ENCODE measurements at places on chromosomes 6 and 20.

- DNase-seq, result no peak
These were observed 1.7 kb upstream of the DSTN start for GRCh38 chr20:17568045-17568788.

DNA sequence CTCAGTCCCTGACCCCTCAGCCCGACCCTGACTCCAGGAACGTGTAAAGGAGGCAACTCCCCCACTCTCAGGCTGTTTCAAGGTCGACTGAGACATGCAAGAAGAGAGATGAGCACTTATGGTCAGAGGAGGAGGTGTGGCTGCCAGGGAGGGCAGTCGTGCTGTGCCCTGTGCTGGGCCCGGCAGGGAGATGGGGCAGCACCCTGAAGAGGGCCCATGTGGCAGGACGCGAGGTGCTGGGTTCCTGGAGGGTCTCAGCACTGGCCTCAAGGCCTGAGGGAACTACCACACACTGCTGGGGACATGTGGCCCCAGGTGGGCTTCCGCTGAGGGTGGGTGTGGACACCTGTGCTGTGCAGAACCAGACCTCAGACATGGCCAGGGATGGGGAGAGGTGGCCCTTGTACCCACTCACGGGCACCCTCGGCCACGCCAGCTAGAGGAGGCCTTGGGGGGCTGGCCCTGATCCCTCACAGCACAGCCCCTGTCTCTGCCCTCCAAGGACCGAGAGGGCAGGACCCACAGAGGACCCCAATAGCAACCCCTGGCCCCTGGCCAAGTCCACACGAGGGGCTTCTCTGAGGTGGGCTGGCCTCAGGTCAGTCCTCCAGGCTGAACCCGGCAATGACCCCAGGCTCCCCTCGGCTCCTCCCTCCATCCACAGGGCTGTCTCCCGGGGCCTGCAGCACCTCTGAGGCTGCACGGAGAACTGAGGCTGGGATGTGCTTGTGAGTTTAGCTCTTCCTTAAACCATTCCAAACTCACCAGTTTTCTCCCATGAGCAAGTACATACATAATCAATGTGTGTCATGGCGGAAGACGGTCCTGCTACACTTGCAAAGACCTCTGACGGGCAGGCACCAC, 8.7 kb downstream of the SLC2A4RG start:
- DNase-seq, result no peak

- no peak for DNase-seq
These were observed 1.1 kb downstream of the HACE1 start for GRCh38 chr6:104858642-104859041.

DNA sequence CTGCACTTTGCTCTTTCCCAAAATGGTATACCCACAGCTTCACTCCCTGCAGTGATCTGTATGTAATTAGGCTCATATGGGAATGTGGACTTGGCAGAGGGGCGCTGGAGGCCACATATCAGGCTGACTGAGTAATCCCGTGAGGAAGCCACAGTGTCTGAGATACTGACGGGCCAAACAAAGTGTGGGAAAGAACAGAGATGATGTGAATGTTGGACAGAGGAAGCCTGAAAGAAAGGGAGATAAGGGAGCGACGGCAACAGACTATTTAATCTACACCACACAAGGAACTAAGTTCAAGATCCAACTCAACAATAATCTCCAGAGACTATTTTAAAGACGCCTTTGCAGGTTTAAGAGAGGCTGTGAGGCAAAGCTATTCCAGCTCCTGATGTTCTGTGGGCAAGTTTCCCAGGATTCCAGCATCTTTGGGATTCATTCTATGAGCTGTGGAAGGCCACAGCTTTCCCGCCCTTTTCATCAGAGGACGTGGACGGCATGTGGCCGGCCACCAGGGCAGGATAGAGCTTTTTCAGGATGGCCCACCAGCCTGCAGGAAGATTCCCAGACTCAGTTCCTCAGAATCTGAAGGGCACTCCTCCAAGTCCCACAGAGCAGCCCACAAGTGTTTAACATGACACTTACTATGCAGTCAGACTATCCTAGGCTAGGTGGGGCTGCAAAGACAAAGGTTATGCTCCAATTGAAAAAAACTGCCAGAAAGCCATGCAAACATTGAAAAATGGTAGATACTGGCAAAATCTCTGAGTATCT, 237.5 kb downstream of the ATXN1 start:
- no peak for DNase-seq

DNA sequence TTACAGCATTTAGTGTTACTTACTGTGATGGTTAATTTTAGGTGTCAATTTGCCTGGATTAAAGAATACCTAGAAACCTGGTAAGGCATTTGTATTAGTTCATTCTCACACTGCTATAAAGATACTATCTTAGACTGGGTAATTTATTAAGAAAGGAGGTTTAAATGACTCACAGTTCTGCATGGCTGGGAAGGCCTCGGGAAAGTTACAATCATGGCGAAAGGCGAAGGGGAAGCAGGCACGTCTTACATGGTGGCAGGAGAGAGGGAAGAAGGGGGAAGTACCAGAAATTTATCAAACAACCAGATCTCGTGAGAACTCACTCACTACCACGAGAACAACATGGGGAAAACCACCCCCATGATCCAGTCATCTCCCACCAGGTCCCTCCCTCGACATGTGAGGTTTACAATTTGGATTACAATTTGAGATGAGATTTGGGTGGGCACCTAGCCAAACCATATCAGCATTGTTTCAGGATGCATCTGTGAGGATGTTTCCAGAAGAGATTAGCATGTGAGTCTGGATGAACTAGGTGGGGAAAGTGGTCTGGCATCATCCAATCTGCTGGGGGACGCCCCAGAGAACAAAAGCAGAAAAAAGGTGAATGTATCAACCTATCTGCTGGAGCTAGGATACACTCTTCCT, 76.8 kb downstream of the MKKS start:
- DNase-seq, result no peak

- no peak for DNase-seq
These were observed 76.3 kb downstream of the MTFR2 start for GRCh38 chr6:136173519-136174507.

GRCh38 chr6:139540276-139540675, 165.8 kb upstream of the CITED2 start:
- DNase-seq, result no peak

DNA sequence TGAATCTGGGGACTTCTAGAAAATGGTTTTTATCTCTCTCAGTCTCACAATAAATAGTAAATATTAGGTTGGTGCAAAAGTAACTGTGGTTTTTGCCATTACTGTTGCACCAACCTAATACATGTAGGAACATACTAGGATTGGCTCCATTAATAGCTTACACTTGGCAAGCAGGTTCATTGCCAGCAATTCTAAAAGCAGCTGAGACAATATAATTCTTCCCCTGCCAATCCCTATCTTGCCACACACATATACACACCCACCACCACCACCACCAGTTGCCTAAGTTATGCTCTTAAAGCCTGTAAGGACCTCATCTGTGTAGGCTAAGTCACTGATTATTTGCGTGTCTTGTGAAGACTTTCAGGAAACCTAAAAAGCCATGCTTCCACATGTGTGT, 145.1 kb downstream of the KIF16B start:
- DNase-seq, result no peak

GRCh38 chr6:78986161-78986560, 91.9 kb downstream of the PHIP start:
- no peak for DNase-seq

- no peak for DNase-seq
These were observed 586.2 kb downstream of the PHF3 start for GRCh38 chr6:64221776-64222175.

DNA sequence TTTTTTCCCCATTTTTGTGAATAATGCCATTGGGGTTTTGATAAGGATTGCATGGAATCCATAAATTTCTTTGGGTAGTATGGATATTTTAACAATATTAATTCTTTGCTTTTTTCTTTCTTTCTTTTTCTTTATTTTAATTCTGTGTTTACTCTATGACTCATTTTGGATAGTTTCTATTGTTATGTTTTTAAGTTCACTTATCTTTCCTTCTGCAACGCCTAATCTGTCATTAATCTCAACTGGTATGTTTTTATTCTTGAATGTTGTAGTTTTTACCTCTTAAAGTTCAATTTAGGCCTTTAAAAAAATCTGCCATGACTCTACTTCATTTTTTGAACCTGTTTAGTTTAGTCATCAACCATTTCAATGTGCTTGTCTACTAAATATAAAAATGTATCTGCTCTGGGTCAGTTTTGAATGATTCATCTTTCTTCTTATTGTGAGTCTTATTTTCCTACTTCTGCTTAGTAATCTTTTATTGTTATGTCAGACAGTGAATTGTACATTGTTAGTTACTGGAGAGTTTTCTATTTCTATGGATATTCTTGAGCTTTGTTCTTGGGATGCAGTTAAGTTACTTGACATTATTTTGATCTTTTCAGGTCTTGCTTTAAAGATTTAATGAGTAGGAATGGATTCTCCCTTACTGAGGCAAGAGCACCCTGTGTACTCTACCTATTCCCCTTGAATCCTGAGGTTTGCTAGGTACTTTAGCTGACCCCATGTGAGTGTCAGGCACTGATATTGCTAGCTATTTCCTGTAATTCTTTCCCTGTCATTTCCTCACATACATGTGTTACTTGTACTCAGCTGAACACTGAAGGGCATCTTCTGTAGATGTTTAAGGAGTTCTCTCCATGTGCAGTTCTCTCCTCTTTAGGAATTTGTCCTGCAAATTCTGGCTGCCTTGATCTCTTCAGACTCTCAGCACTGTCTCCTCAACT, 104.2 kb downstream of the TFAP2B start:
- no peak for DNase-seq

DNA sequence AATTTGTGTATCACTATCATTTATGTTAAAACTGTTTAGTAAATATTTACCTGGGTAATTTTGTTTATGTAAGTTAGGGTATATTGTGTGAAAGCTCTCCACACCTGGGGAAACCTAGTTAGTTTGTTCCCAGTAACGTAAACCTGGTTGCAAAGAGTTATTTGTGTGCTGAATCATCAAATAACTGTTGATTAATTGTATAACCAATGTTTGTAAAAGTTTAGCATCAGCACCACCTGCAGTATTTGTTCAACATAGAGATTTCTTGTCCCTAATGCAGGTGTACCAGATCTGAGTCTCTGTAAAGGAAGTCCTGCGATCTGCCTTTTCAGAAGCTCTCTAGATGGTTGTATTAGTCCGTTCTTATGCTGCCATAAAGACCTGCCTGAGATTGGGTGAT, 440.4 kb downstream of the COL12A1 start:
- no peak for DNase-seq

- DNase-seq, result no peak
These were observed 5.9 kb upstream of the HMGA1 start for GRCh38 chr6:34230653-34231371.

- no peak for DNase-seq
These were observed 9.5 kb upstream of the ADRM1 start for GRCh38 chr20:62293111-62293784.

DNA sequence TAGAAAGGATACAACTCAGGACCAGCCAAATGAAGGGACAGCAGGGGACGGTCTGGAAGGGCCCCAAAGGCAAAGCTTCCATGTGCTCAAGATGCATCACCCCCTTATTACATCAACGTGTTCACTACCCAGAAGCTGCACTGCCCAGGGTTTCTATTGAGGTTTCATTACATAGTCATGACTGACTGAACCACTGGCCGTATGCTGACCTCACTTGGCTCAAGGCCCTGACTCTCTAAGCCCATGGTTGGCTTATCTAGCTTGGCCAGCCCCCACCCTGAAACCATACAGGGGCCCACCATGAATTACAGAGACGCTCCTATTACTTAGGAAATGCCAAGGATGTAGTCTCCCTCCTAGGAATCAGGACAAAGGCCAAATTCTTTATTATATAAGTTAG, 179.4 kb downstream of the FOXC1 start:
- DNase-seq, result no peak

DNA sequence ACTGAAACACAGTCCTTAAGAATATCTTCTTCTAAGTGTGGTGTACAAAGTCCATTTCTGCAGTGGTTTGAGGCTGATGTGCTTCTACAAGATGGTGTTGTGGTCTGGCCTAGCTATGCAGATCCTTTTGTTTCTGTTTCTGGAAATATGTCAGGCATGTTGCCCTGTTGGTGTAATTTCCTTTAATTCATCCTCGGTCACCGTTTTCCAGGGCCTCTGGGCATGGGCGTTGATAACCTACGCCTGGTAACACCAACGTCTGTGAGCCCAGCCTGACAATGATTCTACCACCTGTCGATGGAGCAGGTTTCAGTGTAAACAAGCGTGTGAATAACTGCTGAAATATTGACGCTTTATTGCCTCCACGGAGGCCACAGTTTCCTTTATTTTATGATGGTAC, 33.3 kb upstream of the AFDN start:
- no peak for DNase-seq

DNA sequence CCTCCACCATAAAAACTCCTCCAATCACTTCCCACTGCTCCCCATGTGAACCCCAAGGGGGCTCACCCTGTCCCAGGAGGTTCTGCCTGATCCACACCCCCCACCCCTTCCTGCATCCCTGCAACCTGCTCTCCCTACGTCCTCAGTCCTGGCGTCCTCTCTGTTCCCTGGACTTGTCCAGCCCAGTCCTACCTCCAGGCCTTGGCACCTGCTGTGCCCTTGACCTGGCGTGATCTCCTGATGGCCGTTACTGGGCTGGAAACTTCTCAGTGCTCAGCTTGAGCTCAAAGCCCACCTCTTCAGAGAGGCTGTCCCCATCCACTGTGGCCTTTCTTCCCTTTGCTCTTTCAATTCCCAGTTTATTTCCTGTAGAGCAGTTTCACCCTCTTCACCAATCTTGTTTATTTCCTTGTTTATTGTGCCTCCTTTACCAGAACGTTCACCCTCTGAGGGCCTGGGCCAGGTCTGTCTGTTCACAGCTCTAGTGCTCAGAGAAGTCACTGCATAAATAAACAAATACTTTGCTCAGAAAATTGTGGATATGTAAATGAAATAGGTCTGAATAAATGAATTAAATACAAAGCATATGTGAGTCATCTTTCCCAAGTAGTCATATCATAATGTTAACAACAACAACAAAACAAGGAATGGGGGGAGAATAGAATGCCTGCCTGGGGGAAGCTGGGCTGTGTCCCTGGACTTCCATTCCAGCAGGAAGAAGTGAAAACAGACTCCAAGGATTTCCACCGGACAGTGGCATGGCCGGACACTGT, 175.7 kb upstream of the SULF2 start:
- DNase-seq, result no peak

DNA sequence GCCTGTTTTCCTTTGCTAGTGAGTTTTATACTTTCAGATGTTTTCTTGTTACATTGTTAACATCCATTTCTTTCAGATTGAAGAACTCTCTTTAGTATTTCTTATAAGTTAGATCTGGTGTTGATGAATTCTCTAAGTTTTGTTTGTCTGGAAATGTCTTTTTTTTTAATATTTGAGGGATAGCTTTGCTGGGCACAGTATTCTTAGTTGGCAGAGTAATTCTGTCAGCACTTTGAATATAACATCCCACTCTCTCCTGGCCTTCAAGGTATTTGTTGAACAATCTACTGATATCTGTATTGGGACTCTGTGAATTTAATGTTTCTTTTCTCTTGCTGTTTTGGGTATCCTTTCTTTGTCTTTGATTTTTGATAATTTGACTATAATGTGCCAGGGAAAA, 79.4 kb upstream of the UST start:
- DNase-seq, result no peak

DNA sequence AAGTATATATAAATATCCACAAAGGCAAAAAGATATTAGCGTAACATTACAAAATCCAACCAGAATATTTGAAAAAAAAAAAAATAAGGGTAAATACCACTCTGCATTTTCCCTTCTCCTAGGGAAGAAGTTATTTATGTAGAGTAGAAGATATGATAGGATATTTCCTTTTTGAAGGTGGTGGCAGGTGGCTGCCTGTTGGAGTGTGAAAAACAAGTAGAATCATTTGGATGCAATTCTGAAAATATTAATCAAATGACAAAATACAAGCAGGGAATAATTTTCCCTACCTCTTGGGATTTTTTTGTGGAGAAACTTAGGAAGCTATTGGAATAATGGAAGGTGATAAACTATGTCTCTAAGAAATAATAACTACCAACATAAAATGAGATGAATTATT, 62.5 kb upstream of the OGFRL1 start:
- no peak for DNase-seq
